Right ventricle myocardium superior (tissue), 1 donor: ENCODE measurements at places on chromosomes 16 and 17. TPM values are rescaled to one million over a fixed set of nuclear protein-coding genes. Genes with fewer than 3 reads are reported as not detected.

Gene UBB
- 1,408 TPM for total RNA-seq

DNA sequence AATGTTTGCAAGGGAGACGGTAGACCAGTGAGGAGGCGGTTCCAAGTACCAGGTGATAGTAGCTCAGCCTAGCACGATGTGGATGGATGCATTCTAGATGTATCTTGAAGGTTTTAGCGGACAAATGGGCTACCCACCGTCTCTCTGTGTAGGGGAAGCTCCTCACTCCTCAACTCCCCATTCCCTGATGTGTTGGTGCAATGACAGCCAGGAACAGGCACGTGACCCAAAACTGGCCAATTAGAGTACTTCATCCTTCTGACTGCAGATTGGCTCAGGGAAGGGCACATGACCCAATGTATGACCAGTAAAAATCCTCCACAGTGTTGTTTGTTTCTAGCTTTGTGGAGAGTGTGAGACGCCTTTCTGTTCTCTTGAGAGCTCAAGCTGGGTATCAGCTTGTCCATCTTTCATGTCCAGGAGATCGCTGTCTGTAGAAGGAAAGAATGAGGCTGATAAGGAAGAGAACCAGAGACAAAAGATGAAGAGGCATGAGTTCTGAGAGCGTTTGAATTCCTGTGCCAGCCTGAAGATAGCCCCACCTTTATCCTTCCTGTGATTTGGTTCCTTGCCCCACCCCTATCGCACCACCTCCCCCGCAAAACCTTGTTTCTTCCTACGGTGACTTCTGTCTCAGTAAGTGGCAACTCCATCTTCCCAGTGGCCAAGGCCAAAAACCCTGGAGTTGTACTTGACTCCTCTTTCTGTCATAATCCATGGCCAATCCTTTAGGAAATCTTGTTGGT is 2.3 kb upstream of the BORCS6 start:
- peak; percentile 85 for DNase-seq

DNA sequence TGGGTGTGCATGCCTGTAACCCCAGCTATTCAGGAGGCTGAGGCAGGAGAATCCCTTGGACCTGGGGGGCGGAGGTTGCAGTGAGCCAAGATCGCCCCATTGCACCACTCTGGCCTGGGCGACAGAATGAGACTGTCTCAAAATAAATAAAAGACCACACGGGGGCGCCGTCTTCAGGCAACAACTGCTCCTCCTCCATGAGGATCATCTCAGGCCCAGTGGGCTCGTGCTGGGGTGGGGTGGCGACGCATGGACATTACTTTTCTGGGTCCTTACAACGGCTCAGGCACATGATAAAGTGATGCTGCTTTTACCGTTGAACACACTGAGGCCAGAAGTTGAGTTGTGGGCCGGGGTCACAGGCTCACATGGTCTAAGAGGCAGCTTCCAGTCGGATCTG is 56.2 kb downstream of the PRMT7 start:
- DNase-seq: no peak

GRCh38 chr16:70774261-70774660 is 26.7 kb downstream of the VAC14 start:
- DNase-seq: no peak

GRCh38 chr17:80319999-80320344 is 59.3 kb downstream of the RNF213 start:
- no peak for DNase-seq

DNA sequence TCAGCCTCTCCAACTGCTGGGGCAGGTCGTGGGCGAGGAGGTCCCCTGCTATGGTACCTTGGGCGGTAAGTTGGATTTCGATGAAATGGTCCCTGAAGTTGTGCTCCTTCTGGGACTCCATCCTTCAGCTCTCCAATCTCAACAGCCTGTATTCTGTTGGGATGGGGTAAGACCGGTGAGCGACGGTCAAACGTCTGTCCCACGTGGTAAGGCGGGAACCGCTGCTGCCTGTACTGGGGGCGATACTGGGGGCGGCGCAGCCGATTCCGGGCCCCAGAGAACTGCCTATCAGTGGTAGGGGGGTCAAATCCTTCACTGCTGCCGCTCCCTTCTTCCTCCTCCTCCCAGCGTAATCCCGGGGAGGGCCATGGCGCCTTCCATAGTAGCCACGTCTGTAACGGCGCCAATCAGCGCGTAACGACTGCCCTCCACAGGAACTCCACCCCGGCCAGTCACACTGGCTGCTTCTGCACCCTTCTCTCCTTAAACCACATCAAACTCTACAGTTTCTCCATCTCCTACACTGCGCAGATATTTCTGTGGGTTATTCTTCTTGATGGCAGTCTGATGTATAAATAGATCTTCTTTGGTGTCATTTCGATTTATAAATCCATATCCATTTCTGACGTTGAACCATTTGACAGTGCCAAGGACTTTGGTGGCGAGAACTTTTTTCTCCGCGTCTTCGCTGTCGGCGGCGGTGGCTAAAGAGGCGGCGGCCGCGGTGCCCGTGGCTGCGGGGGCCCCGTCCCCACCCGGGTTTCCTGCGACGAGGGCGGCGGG is 41.1 kb downstream of the AHSP start:
- no peak for DNase-seq

DNA sequence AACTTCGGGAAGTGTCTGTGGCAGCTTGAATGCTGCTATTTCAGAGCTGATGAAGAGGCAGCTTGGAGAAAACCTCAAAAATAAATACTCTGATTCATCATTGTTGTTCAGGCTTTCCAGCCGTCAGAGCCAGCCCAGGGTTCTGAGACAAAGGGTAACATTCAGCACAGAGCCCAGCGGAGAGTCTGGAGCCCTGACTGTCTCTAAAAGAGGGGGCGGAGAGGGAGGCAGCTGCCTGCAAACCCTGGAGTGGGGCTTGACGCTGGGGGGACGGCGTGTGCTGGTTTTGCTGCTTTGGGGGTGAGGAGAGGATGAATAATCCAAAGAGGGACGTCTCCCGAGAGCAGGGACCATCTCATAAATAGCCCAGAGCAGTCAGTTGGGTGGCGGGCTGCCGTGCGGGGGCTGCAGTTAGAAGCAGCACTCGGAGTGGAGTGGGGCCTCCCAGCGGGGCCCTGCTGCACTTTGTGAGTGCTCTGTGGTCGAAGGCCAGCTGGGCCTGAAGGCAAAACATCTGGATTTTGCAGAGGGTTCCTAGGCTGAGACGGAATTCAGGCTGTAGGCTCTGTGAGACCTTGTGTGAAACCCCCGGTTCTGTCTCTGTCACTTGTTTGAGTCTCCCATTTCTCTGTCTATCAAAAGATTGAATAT is 237.8 kb downstream of the PRKCA start:
- DNase-seq: peak; percentile 58

Gene MT1G
- total RNA-seq: 1.3 TPM

DNA sequence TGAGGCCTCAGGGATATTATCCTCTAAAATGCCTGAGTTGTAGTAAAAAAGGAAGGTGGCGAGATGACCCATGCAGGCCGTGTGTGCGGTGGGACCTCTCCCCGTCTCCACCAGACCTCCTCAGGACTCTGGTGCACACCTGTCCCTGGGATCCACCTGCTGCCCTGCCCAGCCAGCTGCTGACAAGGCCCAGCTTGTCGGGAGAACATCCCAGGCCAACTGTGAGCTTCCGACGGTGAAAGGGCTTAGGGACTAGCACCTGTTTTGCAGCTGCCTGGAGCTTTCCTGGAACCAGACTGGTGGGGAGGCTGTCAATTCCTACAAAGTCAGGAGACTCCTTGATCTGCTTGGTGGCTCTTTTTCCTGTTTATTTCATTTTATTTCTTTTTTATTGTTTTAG is 11.6 kb downstream of the IL34 start:
- no peak for DNase-seq

GRCh38 chr16:13060932-13061331 is 159.5 kb downstream of the SHISA9 start:
- no peak for DNase-seq

- DNase-seq: no peak
These were observed 11.4 kb upstream of the ITGAM start for GRCh38 chr16:31248344-31248743.

DNA sequence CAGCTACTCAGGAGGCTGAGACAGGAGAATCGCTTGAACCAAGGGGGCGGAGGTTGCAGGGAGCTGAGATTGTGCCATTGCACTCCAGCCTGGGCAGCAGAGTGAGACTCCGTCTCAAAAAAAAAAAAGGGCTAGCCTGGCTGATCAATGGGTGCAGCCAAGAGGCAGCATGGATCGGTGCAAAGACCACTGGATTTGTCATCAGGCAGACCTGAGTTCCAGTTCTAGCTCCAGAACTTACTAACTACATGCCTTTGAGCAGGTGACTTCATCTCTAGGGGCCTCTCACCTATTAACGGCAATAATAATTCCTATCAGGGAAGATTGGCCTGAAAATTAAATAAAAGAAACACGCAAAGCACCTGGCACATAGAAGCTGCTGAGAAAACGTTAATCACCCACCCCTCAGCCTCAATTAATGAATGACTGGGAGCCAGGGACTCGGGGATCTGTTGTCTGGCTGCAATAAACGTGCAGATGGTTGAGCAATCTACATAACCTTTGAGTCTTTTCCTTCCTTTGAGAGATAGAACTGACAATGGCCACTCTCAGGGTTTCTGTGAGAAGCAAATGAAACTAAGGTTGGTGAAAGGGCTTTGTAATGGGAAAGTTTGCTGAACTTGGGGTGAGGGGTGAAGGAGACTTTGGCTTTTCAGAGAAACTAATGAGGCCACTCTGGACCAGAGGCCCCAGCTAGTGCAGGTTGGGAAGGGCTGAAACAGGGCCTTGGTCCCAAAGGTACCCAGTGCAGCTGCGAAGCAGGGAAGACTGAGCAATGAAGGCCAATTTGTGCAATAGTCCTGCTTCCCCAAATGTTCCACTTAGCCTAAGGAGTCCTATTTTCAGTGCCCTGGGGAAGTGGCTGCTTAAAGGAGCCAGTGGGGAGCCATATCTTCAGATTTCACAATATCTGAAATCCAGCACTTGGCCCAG is 7.6 kb downstream of the SEZ6L2 start:
- DNase-seq: no peak

GRCh38 chr16:85291302-85292148 is 179.3 kb upstream of the CIBAR2 start:
- DNase-seq: peak; percentile 80

- DNase-seq: no peak
These were observed 5.1 kb upstream of the SCNN1B start for GRCh38 chr16:23296994-23297393.

Gene KRT20
- total RNA-seq: not detected

Gene RNF222
- total RNA-seq: not detected

Gene IL21R
- 0.13 TPM for total RNA-seq

- no peak for DNase-seq
These were observed 16.9 kb downstream of the TRIM25 start for GRCh38 chr17:56896968-56897359.

Gene MEFV
- total RNA-seq: 0.78 TPM

DNA sequence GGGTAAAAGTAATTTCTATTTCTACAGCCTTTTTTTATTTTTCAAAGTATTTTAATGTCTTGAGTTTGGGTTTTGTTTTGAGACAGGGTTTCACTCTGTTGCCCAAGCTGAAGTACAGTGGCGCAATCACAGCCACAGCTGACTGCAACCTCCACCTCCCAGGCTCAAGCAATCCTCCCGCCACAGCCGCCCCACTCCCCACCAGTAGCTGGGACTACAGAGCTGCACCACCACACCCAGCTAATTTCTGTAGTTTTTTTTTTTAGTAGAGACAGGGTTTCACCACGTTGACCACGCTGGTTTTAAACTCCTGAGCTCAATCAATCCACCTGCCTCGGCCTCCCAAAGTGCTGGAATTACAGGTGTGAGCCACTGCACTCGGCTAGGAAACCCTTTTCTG is 44.0 kb downstream of the TUBD1 start:
- peak; percentile 80 for DNase-seq

DNA sequence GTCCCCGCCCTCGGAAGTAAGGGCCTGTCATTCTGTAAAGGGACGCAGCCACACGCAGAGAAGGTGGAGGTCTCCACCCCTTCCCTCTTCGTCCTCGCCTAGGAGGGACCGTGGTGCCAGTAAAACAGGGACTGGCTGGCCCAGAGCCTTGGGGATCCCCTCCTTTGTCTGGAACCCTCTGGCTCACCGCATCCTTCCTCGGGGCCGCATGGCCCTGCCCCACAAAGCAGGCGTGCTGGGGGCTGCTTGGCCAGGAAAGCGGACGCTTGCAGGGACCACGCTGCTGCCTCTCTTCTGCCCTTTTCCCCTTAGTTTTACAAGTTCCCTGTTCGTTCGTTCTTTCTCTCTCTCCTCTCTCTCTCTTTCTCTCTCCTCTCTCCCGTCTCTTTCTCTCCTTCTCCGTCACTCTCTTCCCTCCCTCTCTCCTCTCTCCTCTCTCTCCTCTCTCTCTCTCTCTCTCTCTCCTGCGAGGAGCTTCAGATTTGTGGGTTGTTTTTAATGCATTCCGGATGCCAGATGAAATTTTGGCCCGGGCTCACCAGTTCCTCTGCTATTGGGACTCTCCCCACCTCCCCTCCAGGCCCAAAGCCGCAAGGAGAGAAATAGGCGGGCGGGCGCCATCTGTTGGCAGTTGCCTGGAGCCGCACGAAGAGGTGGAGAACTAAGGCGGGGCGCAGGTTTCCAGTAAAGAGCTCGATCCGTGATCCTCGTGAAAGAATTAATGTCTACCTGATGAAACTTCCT is 35.1 kb upstream of the CDRT4 start:
- DNase-seq: peak; percentile 94

Gene GEMIN4
- 12.2 TPM for total RNA-seq

Gene SIRT7
- 6.1 TPM for total RNA-seq

- DNase-seq: no peak
These were observed 208.5 kb upstream of the TOX3 start for GRCh38 chr16:52755396-52755795.

Gene FNDC8
- not detected for total RNA-seq

DNA sequence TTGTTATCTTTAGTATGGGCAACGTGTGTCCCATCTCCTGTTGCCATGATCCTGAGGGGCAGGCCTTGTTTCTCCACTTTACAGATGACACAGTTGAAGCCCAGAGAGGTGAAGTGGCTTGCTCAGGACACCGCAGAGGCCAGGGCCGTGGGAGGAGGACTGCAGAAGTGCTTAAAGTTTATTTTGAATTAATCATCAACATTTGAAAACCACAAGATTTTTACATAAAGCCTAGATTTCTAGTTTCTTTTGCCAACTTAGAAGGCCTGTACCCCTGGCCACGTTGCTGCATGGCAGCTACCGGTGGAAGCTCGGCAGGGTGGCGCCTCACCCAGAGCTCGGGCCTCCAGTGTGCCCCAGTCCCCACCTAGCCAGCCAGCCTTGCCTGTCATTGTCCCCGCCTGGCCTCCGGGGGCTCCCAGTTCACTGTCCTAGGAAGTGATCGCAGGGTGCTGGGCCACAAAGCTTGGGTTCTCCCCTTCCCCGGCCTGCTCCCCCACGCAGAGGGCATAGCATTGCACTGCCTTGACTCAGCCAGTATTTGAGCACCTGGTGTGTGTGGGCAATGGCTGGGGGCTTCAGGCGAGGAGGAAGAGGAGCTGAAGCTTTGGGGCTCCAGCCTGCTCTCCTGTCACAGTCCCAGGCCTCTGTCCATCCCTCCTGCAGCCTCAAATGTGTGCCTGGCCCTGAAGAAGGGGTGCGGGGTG is 14.8 kb upstream of the ADCY7 start:
- DNase-seq: no peak

Gene ZNF385C
- 0.16 TPM for total RNA-seq

- no peak for DNase-seq
These were observed 10.9 kb downstream of the HAPSTR1 start for GRCh38 chr16:9102379-9102778.

Gene FAM20A
- total RNA-seq: 5.0 TPM

- DNase-seq: no peak
These were observed at the start of gene CFAP97D1 for GRCh38 chr17:43780135-43780534. Gene CFAP97D1 (plus strand): TSS chr17:43780435. CDS start chr17:43780463, 28 bp downstream.

- no peak for DNase-seq
These were observed 1847.5 kb downstream of the TP53TG3F start for GRCh38 chr16:35306915-35307314.
